Epithelial cell of proximal tubule (primary cell): ENCODE measurements at places on chromosomes 4 and X. TPM values are rescaled to one million over a fixed set of nuclear protein-coding genes. Genes with fewer than 3 reads are reported as not detected.

Gene PJA1
- total RNA-seq = 18.8 and 25.0 TPM in 2 replicates

Gene HMGB3
- 42.3 and 43.2 TPM in 2 replicates for total RNA-seq

Gene ZFP92
- total RNA-seq = 0.06 and 0.14 TPM in 2 replicates

Gene MAGEA4
- total RNA-seq = not detected in 2 replicates
